ENCODE measurements at places on chromosomes 4 and X.

- no peak for DNase-seq
Measured at GRCh38 chrX:104347860-104348259, 93.1 kb upstream of the ESX1 start.

DNA sequence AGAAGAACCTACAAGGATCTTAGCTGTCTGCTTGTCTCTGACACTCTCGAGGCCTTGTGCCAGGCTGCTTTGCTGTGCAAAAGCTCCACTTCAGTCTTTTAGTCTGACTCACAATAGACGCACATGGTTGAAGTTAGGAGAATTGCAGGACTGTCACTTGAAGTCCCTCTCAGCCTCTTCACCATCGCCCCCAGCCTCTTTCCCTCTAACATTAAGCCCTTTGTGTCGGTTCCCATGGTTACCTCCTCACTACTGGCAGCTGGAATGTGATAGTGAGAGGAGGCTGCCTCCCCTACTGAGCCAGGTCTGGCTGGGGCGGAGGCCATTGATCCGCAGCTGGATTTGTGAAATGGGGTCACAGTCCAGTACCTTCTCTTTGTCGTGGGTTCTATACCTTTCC, 201.8 kb downstream of the SOWAHB start:
- DNase-seq, result no peak

GRCh38 chr4:180900781-180901180, 1342.4 kb upstream of the TENM3 start:
- DNase-seq, result no peak

GRCh38 chrX:68440940-68441339, 7.6 kb upstream of the OPHN1 start:
- peak; percentile 51 for DNase-seq

DNA sequence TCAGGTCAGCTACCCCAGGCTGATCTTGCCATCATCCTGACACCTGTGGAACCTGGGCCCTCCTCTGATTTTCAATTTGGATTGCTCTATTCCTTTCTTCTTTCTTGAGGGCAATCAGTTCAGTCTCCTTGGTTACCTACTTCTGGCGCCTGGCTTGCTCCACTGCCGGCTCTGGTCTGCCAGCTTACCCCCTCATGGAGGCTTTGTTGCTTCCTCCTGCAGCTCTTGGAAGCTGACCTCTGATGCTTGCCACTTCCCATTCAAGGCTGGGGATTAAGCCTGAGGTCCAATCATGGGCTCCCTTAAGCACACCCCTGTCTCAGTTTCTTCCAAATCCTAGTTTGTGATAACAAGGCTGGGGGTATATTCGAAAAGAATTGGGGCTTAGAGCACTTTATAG, 5.4 kb downstream of the TMEM154 start:
- DNase-seq, result no peak

DNA sequence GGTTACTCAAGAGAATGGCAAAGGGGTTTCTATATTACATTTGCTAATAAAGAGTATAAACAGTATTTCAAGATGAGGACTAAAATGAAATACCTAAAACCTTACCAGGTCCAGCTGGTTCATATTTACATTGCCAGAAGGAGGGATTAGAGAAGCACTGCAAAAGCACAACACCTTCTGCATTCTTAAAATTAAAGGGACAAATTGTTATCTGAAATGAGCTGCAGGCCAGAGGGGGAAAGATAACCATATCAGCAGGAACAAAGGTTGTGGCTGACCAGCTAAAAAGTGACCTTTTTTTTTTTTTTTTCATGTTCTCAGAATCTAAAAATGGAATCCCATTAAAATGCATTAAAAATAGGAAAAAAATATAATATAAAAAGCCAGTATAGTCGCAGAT, 39.7 kb downstream of the AFF2 start:
- DNase-seq, result no peak

DNA sequence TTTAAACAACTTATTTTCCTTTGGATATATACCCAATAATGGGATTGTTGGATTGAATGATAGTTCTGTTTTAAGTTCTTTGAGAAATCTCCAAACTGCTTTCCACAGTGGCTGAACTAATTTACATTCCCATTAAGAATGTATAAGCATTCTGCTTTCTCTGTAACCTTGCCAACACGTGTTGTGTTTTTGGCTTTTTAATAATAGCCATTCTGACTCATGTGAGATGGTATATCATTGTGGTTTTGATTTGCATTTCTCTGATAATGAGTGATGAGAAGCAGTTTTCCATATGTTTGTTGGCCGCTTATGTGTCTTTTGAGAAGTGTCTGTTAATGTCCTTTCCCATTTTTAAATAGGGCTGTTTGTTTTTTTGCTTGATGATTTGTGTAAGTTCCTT, 155.6 kb upstream of the PITX2 start:
- DNase-seq, result no peak

DNA sequence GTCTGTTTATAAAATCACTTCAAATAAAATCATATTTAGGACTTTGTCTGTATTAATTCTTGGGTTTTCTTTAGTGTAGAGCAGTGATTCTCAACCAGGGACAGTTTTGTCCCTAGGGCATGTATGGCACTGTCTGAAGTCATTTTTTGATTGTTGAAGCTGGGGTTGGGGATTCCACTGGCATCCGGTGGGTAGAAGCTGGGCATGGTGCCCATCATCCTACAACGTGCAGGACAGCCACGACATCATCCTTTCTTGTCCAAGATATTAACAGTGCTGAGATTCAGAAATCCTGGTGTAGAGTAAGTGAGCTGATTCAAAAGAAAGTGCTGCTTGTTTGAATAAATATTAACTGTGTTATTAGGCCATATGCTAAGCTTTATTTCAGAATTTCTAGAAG, 28.6 kb downstream of the DCLK2 start:
- no peak for DNase-seq

- no peak for DNase-seq
Measured at GRCh38 chr4:102599886-102600285, 98.7 kb downstream of the NFKB1 start.

- no peak for DNase-seq
Measured at GRCh38 chrX:47748576-47748975, 88.1 kb upstream of the ZNF81 start.

- DNase-seq, result no peak
Measured at GRCh38 chrX:43166874-43167273, 388.9 kb upstream of the PPP1R2C start.

- DNase-seq, result no peak
Measured at GRCh38 chr4:184268584-184269160, 51.0 kb upstream of the ENPP6 start.

DNA sequence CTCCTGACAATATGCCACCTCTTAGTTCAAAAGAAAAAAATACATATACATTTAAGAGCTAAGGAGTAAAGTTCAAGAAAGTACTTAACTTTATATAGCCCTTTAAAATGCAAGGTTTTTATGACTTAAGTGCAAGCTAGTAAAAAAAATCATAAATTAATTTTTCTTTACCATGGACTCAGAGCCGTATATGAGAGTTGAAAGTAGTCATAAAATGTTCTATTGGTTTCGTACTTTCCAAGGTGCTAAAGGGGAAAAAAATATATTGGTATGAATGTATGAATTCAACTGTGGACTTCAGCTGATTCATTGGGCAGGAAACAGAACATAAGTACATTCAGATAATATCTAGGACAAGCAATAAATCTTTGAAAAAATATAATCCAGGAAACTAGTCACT, 869.8 kb upstream of the AGA start:
- DNase-seq, result no peak

DNA sequence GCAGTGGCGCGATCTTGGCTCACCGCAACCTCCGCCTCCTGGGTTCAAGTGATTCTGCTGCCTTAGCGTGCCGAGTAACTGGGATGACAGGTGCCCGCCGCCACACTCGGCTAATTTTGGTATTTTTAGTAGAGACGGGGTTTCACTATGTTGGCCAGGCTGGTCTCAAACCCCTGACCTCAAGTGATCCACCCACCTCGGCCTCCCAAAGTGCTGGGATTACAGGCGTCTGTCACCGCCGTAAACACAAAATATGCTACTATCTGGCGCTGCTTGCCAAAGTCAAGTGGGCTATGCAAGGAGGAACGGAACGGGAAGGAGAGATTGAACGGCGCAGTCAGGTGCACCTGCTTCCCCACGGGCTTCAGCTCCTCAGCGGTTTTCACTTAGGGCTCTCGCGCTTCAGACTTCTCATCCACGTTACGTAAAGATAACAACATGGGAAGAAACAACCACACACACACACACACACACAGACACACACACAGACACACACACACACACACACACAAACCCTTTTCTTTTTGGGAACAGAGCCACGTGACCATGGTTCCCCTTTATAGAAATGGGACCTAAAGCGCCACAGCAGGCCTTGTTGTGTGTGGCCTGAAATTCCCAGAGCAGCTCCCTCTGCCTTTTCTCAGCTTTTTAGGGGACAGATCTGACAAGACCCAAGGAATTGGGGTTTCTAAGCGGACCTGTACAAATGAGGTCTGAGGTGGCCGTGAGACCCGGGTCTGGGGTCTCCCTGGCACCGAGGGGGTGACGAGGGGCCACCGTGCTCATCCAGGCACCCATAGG, 1.5 kb downstream of the P2RY8 start:
- no peak for DNase-seq

GRCh38 chrX:155001873-155002272, 20.6 kb downstream of the F8 start:
- DNase-seq, result no peak

DNA sequence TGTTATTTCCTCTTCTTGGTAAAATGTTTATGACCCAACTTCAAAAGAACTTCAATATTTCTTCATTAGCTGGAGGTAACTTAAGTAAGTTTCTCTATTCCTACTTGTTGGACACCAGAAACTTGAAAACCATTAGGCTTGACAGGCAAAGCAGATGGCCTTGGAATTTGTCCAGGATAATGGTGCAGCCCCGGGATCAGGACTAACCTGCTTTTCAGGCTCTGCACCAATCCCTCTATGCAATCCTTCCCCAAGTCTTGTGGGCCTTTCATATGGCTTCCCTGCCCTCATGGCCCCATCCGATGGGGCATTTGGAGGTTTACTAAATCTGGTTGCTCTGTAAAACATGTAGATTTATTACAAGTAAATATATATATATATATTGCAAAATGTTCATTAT, 68.5 kb downstream of the SPINK2 start:
- DNase-seq, result no peak

DNA sequence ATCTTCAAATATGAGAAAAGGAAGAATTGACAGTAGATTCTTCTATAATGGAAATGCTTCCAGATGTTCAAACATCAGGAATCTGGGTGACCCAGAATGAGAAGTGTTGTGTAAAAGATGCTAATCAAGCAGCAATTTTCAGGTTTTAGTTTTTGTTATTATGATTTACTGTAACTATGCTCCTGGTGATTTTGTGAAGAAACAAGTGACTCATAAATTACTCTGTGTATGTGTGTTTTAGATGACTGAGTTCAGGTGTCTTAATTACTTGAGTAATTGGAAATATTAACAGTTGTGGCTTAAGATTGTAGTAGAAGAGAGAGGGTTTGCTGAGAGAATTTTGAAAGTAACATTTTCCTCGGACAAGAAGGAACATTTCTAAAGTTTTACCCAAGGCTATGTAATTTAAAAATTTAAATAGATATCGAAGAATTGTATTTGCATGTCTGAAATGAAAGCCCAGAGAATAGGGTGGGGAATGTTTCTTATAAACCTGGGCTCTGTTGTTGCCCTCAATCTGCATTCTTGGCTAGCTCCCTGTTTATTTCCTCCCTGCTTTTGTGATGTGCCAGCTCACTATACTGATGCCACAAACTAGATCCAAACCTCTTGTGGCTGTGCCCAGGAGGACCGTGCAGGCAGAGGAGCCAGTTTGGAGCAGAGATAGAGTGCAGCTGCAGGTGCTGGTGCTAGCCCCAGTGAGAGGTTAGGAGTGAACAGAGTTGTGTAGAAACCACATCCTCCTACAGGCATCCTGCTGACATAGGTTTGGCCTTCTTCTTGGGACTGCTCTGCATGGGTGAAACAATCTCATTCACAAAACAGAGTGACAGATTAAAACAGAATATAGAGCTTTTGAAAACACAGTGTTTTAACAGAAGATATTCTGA, 25.4 kb upstream of the TNIP3 start:
- no peak for DNase-seq

DNA sequence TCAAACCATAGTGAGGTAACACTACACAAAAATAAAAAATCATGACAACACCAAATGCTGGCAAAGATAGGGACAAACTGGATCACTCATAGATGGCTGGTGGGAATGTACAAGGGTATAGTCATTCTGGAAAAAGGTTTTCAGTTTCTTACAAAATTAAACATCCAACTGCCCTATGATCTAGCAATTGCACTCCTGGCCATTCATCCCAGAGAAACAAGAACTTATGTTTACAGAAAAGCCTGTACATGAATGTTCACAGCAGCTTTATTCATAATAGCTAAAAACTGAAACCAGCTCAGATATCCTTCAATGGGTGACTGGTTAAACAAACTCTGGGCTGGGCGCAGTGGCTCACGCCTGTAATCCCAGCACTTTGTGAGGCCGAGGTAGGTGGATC, 43.3 kb downstream of the NYX start:
- no peak for DNase-seq

DNA sequence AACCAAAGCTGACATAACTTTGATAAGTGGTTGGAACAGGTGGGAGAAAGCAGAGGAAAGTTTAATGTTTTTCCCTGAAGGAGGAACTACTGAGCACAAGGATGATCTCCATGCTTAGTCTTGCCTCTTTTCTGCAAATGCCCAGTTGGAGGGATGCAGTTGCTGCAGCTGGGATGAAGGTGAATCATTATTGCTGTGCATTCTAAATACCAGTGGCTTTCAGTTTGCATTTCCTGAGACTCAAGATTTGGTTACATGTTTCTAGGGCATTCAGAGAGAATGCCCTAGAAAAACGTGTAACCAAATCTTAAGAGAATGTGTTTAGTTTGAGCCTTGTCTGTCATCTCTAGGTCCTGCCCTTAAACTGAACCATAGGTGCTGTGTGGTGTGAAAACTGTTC, 42.2 kb downstream of the METTL14 start:
- DNase-seq, result no peak

DNA sequence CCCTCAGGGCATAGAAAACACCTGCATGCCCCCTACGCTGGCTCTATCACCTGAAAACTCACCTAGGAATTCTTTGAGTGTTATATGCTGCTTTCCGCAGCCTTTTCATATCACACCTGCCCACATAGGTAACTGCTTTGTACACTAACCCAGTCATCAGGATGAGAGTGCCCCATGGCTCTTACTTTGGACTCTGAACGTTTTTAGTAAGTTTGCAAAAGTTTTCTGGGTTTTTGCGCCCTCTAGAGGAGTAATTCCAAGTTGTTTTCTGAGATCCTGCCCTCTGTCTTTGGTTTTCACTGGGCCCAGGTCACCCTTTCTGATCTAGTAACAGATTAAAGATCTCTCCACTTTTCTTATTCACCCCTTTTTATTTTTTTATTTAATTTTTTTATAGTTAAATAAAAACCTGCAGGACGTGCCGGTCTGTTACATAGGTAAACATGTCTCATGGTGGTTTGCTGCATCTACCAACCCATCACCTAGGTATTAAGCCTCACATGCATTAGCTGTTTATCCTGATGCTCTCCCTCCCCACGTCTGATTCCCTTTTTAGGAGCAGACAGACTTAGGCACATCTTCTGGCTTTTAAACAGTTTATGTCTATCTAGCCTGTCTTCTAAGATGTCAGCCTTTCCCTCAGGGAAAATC, 139.2 kb downstream of the NWD2 start:
- DNase-seq, result no peak

- no peak for DNase-seq
Measured at GRCh38 chrX:40005292-40006011, 92.3 kb downstream of the BCOR start.
